GM12878 (cell line): ENCODE measurements at places on chromosomes 12 and 14.

- no peak for DNase-seq
Observed at GRCh38 chr14:57559576-57559975, 65.9 kb upstream of the CCDC198 start.

DNA sequence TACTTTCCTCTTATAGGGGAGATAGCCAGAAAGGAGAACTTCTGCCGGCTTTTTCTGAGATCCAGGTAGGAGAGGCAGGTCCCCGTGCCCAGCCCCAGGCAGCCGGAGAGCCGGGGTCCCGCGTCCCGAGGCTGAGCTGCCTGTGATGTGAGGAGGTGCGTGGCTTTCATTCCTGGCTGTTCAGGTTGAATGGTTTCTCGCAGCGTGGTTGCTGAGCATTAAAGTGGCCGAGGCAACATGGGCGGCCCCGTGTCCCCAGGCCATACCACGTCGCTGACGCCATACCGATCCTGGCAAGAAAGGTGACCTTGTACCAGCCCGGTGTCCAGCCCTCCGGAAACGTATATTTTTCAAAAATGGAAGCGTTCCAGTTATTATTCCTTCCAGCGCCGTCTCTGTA is 116.7 kb upstream of the MYL2 start:
- DNase-seq = no peak

DNA sequence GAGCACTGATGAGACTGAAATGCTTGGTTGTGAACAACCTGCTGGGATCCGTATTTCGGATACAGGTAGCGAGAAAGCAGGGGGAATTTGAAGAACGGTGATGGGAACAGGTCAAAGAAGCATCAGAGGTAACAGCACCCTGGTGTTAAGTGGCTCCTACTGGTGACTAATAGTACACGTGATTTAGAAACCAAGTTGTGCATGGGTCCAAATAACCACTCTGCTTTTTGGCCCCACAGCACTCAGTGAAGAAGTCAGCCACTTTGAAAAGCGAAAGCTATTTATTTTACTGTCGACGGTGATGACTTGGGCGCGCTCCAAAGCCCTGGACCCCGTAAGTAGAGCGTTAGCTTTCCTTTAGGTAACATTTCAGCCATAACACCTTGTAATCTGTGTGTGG is 16.7 kb downstream of the AK7 start:
- no peak for DNase-seq

GRCh38 chr14:68166731-68167382 is 347.3 kb downstream of the RAD51B start:
- no peak for DNase-seq

DNA sequence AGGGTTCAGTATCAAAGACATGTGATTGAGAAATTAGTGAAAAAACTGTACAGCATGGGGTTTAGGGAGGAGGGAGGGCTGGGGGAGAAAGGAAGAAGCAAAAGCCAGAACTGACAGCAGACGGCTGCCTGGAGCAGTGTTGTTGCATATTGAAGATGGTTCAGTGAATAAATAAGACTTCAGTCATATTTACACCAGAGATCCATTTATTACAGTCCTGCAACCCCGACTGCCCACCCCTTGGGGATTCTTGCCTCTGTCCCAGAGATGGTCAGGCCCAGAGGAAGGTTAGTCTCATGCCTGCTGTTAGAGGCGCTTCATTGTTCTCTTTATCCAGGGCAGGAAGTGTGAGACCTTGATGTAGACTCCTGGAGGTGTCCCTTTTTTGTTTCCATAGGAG is 3.2 kb downstream of the GZMH start:
- no peak for DNase-seq

DNA sequence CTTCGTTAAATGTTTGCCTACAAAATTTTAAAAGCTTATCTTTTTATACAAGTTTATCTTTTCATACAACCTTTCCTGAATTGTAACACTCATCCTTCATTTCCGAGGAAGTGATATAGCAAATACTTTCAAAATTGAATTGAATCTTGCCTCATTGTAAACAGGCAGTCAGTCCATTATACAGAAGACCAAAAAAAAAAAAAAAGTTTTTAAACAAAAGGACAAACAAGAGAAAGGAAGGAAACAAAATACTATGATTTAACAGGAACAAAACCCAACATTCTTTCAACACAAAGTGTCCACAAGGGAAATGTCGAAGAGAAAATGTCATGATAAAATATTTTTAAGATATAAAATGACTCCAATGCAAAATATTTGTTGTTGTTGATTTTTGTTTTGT is 8.5 kb downstream of the ATF7 start:
- DNase-seq = no peak
